ENCODE measurements at places on chromosomes 11 and 22. TPM values are rescaled to one million over a fixed set of nuclear protein-coding genes. Genes with fewer than 3 reads are reported as not detected.

Gene CASP5
- 0.33 TPM for total RNA-seq

Gene C11orf42
- not detected for total RNA-seq

DNA sequence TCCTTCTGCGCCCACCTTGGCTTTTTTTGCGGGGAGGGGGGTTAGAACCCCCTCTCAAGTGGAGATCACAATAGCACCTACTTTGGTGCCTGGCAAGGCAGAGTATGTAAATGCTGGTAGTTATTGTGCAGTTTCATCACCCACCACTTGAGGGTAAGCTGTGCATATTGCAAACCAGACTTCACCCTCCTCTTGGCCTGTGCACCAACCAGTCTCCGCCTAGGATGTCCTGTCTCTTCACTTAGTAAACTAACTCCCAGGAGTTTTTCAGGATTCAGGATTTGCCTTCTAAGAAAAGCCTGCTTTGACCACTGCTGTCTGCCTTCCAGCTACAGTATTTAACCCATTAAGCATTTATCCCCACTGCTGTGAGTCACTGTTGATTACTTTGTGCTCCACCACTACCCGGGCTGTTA, 2.0 kb upstream of the UBXN1 start:
- H3K27ac ChIP-seq: no peak overlapping the region
- peak; percentile 62 for DNase-seq
- peaks cover 17% of the 10 kb centered on the region for H3K36me3 ChIP-seq
- H3K4me1 ChIP-seq: peaks cover 7% of the 10 kb centered on the region
- no peaks in the 10 kb centered on the region for H3K27me3 ChIP-seq

GRCh38 chr11:44241851-44242250, 68.1 kb downstream of the ALX4 start:
- no peak overlapping the region for H3K27ac ChIP-seq
- no peaks in the 10 kb centered on the region for H3K4me1 ChIP-seq
- no peaks in the 10 kb centered on the region for H3K36me3 ChIP-seq
- H3K4me3 ChIP-seq: no peak overlapping the region

DNA sequence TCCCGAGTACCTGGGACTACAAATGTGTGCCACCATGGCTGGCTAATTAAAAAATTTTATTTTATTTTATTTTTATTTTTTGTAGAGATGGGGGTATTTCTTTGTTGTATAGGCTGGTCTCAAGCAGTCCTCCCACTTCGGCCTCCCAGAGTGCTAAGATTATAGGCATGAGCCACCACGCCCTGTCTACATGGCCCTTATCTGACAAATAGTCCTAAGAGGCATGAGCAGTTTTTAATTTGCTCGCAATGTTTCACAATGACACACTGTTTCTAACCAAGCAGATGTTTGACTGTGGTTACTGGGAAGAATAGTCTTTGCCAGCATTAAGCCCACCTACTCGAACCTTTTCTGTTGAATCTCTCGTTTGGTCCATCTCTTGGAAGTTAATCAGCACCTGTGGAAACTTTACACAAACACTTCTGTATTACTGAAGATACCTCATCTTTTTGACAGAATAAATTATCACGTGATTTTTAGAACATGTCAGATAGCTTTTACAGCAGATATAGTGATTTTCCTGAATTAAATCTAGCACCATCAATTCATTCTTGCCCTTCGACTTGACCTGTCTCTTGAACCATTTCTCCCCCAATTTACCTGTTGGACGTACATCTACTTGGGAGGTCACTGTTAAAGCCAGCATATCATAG, 71.4 kb downstream of the MTMR3 start:
- DNase-seq: no peak
- peaks cover 2% of the 10 kb centered on the region for H3K36me3 ChIP-seq
- no peaks in the 10 kb centered on the region for H3K27me3 ChIP-seq
- H3K27ac ChIP-seq: no peak overlapping the region
- no peak overlapping the region for H3K4me3 ChIP-seq

- H3K36me3 ChIP-seq: no peaks in the 10 kb centered on the region
- H3K27me3 ChIP-seq: no peaks in the 10 kb centered on the region
- H3K4me1 ChIP-seq: no peaks in the 10 kb centered on the region
- DNase-seq: no peak
- H3K27ac ChIP-seq: no peak overlapping the region
These were observed 131.1 kb upstream of the OPCML start for GRCh38 chr11:133663135-133663985.

DNA sequence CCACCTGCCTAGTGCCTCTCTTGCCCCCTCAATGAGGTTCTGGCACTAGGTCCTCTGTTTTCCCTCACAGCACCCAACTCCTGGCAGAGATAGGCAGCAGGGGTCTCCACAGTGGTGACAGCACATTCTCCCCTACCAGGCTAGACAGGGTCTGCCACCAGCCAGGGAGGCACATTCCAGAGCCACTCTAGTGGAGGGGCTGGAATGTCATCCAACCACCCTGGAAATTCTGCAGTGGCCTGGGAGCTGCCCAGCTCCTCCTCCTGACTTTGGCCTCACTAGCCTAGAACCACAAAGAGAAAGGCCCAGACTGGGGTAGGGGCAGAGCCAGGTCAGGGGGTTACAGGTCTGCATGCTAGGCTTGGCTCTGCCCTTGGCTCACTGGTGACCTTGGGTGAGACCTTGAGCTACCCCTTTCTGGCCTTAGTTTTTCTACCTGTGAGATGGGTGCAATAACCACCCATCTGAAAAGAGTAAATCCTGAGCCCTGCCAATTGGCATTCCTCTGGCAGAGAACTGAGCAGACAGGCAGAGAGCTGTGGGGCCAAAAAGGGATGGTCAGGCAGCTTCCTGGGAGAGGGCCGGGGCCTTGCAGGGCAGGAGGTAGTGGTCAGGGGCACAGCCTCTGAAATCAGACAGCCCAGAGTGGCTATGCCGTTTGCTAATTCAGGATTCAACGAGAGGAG, 7.1 kb downstream of the P2RY2 start:
- no peak for DNase-seq
- no peaks in the 10 kb centered on the region for H3K36me3 ChIP-seq
- no peaks in the 10 kb centered on the region for H3K4me1 ChIP-seq
- no peak overlapping the region for H3K4me3 ChIP-seq

Measured in thymus (tissue), 14 donors.